ENCODE measurements at places on chromosomes 2 and 18.

GRCh38 chr2:236733156-236733555 lies 163.5 kb downstream of the ACKR3 start:
- no peak for DNase-seq

- DNase-seq, result no peak
These were observed 23.8 kb downstream of the EN1 start for GRCh38 chr2:118823633-118824032.

- DNase-seq, result no peak
These were observed 62.5 kb downstream of the RRM2 start for GRCh38 chr2:10185046-10185445.

DNA sequence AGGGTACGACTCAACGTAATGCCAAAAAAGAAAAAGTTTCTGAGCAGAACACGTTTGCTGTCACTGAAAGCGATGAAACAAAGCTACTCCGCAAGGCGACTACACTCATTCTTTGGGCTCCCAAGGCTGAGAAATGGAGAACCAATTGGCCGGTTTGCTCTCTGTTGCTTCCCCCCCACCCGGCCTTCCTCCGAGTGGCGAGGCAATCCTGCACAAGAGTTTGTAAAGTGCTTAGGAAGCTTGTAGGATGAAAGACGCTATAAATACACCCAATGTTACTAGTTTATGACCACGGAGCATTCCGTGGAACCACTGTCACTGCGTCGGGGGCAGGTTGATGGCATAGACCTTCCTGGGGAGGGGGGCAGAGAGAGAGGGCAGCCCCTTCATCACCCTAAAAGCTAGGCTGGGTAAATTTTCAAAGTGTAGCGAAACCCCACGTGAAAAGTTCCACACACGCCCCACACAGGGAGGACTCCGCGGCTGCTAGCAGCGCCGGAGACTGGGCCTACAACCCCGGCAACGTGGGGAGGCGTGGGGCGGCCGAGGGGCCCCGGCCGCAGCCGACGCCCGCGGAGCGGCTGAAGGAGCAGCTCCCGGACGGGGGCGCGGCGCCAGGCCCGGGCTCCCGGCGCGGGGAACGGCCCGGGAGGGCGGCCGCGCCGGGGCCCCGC lies 915 bp downstream of the CUL3 start:
- DNase-seq, result no peak

GRCh38 chr2:23386339-23387220 lies 1.6 kb downstream of the KLHL29 start:
- no peak for DNase-seq
